ENCODE measurements at places on chromosomes 2 and 18.

GRCh38 chr2:186696290-186696689 lies 2.4 kb downstream of the FAM171B start:
- no peak for DNase-seq

- no peak for DNase-seq
Measured at GRCh38 chr18:73419531-73419930, 551.7 kb upstream of the NETO1 start.

- no peak for DNase-seq
Measured at GRCh38 chr2:191597186-191597751, 80.7 kb upstream of the NABP1 start.

GRCh38 chr18:79400591-79401381 lies 5.1 kb downstream of the NFATC1 start:
- no peak for DNase-seq

- DNase-seq = no peak
Measured at GRCh38 chr18:6013171-6013810, 118.0 kb upstream of the TMEM200C start.

DNA sequence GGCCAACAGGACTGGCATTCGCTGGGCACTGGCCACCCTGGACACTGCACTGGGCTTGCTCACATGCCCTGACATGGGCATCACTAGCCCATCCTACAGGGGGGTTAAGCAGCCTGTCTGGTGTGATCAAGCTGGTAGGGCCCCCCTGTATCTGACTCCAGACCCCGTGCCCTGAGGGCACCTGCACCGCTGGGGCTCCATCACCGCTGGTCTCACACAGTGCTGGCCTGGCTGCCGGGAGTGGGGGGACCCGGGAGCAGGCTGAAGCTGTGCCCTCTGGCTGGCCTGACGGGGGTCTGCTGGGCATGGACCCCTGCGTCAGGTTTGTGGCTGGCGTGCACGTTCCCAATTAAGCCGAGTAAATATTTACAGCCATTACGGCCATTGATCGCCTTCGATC lies 32.3 kb downstream of the KCNIP3 start:
- DNase-seq = no peak

DNA sequence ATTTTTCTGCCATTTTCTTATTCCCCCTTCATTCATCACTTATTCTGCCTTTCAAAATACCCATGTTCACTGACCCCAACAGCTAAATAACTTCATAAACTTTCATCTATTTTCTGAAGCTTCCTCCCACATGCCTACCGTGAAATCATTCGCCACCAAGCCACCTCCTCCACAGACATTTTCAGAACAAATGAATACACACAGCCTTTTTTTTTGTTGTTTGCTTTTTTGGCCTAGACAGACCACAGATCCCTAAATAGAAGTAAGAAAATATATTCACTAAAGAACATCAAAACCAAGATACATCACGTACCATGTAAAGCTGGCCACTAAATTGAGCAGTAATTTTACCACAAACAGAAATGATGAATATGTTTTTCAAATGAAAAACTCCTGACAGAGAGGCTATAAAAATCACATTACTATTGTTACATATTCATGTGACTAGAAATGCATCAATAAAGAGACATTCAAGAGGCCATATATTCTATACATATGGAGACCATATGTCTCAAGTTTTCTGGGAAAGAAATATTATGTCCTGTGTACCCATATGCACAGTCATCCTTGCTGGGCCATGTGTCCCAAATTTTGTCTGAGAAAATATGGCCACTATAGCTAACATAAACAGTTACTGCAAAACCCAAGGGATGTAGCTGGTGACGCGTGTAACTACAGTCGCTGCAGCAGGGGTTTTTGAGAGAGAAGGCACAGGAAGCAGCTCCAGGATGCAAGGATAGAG lies 200.3 kb downstream of the FBXO15 start:
- DNase-seq = no peak

- DNase-seq = no peak
Measured at GRCh38 chr18:8142131-8142711, 467.0 kb upstream of the RAB12 start.

DNA sequence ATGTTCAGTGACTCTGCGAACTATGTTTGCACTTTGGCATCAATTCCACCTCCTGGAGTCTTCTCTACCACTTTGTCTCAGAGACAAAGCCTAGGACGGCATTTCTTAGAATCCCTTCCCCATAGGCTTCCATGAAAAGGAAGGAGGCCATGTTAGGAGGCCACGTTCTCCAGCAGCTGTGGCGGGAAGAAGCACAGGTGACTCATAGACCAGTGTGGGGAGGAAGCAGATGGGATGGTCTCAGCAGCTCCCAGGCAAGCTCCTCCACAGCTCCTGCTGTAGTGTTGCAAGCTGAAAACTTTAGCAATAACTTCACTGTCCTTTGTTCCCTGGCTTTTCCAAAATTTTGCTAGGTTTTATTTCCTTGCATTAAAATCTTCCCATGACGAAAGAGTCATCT lies 781.3 kb upstream of the ID2 start:
- no peak for DNase-seq

- no peak for DNase-seq
Measured at GRCh38 chr2:64040161-64040560, 20.9 kb upstream of the VPS54 start.

GRCh38 chr2:223563462-223563861 lies 38.7 kb downstream of the SCG2 start:
- DNase-seq = no peak

GRCh38 chr2:179376881-179377280 lies 112.2 kb upstream of the SESTD1 start:
- DNase-seq = no peak

Data from endodermal cell (in vitro differentiated cells).